SIG-M5 (cell line): ENCODE measurements at places on chromosomes 6 and 20.

DNA sequence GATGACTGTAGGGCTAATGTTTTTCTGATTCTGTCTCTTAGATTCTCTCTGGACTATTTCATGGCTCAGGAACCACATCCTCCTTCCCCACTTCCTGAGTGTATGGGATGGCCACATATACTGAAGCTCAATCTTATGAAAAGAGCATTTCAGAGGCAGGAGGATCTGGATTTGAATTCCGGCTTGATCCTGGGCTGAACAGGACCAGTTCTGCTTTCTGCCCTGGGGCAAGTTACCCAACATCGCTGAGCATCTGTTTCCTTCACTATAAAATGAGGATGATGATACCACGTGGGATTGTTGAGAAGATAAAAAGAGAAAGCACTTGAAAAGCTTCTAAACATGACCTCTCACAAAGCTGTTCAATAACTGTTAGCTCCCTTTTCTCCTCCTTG is 168.4 kb upstream of the TNFAIP3 start:
- no peak for DNase-seq

DNA sequence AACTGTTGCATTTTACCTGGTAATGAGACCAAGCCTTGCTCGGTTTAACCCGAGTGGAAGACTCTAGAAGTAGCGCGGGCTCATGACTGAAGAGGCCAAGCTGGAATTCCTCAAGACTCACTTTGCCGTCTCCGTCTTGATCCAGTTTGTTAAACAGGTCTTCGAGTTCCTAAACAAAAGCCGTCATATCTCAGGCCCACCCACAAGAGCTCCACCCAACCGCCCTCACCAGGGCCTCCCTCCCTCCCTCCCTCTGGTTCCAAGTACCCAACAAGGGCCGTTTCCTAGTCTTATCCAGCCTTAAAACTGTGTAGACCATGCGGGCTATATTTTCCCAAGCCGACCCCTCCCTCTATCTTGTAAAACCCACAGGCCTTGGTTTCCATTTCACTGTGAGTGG is 81.4 kb downstream of the NINL start:
- DNase-seq, result no peak

- no peak for DNase-seq
These were observed 622.4 kb downstream of the BCKDHB start for GRCh38 chr6:80728830-80729229.

DNA sequence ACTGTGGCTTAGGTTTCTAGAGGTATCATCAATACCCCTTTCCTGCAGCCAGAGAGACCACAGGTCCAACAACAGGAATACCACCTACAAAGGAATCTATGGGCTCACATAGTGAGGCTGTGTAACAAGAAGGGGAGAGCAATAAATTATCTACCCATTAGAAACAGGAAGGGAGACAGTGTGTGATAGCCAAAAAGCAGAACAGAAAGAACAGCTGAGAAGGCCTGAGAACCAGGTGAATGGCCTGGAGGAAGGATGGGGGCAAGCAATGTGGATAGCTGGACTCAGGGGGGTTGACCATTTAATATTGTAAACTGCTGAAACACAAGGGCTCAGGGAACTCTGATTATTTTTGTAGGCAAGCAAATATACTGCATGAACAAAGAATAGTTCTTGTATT is 628.2 kb downstream of the COL12A1 start:
- DNase-seq, result no peak

- no peak for DNase-seq
These were observed 61.8 kb downstream of the NFATC2 start for GRCh38 chr20:51480507-51481270.

DNA sequence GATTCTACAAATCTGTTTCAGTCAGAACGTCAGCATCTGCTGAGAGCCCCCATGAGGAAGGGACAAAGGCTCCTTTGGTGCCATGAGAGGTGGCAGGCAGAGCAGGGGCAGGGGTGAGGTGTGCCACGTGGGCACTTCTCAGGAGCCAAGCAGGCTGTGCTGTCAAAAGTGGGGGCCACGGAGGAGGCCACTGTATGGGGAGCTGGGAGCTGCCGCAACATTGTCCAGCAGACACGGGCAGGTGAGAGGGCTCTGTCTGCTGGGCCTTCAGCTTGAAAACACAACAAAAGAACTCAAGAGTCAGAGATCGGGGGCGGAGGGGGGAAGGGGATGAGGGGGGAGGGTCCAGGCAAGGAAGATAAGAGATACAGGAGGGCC is 21.6 kb upstream of the FOXP4 start:
- no peak for DNase-seq

- DNase-seq, result peak; percentile 29
These were observed 15.1 kb downstream of the ACSS1 start for GRCh38 chr20:25042531-25043498.

GRCh38 chr20:39036011-39036410 is 73.9 kb downstream of the DHX35 start:
- DNase-seq, result no peak

DNA sequence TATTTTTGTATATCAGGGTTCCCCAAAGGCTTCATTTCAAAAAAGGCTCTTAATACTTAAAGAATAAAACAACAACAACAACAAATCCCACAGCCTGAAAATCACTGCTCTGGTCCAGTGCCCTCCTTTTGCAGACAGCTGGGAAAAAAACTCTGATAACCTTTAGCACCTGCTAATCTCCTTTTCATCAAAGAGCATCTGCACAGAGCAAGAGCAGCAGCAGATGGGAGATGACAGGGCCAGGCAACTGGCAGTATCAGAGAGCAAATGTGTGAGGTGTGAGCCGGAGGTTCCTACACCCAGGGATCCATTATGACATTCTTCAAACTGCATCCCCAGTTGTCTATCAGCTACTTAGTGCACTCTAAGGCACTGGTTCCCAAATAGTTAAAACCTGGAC is 25.7 kb downstream of the TTI1 start:
- no peak for DNase-seq

DNA sequence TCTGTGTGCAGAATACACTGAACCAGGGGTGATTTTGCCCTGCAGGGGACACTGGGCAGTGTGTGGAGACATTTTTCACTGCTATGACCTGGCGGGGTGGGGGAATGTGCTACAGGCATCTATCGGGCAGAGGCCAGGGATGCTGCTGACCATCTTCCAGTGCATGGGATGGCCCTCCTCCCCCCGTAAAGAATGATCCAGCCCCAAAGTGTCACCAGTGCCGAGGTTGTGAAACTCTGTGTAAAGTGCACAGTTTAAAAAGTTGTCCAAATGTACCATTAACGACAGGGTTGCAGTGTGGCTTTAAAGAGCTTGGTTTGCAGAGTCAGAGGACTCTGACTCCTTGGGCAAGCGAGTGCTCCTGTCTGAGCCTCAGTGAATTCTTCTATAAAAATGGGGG is 72.1 kb downstream of the SULF2 start:
- DNase-seq, result no peak

- DNase-seq, result no peak
These were observed 128.5 kb upstream of the DST start for GRCh38 chr6:56771189-56771588.

- DNase-seq, result no peak
These were observed 266.7 kb upstream of the SULF2 start for GRCh38 chr20:48051794-48052474.

DNA sequence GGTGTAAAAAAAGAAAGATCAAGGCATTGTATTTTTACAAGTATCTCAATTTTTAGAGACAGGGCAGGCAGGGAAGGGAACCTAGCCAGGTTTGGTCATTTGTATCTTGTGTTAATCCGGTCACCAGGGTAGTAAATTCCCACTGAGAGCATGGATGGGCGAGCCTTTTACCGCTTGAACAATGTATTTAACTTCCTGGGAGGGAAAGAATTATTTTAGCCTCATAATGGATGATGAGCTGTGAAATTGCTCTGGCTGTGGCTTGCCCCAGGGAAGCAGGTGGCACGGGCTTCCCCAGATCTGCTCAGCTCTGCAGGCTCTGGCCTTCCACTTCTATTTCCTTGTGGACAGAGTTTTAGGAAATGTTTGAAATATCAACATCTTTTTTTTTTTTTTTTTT is 72.9 kb downstream of the TOX2 start:
- DNase-seq, result no peak

GRCh38 chr20:9974324-9974723 is 60.5 kb upstream of the ANKEF1 start:
- no peak for DNase-seq

GRCh38 chr20:35199740-35200139 is 26.8 kb upstream of the MMP24 start:
- no peak for DNase-seq

- DNase-seq, result no peak
These were observed at the start of gene SLC17A4 for GRCh38 chr6:25754535-25754934. Gene SLC17A4, plus strand, starts transcription at chr6:25754742. Its CDS starts 7,221 bp downstream, at chr6:25761963.

DNA sequence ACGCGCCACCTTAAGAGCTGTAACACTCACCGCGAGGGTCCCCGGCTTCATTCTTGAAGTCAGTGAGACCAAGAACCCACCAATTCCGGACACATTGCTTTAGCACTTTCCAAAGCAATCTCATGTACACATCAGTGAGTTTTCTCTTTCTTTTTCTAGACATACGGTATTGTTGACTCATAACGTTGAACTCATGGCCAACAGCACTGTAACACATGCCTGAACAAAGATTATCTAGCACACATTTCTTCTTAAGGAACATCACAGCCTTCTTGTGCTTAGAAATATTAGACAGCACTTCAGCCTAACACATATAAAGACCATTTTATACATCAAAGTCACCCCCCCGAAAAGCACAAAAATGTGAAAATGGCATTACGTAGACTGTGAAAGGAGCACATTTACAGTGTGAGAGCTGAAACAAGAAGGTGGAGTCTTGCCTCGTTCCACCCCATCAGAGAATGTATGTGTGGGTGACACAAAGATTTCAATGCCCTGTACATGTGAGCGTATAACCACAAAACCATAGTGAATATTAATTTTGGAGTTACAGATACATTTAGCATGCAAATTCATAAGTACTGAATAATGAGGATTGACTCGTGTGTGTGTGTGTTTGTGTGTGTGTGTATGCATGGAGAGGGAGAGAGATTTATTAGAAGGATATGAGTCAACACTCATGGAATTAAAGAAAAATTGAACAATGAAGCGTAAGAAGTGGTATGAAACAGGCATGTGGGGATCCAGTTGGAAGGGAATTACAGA is 134.1 kb downstream of the FAM83B start:
- no peak for DNase-seq

GRCh38 chr6:29723666-29724588 is 693 bp downstream of the HLA-F start:
- no peak for DNase-seq

DNA sequence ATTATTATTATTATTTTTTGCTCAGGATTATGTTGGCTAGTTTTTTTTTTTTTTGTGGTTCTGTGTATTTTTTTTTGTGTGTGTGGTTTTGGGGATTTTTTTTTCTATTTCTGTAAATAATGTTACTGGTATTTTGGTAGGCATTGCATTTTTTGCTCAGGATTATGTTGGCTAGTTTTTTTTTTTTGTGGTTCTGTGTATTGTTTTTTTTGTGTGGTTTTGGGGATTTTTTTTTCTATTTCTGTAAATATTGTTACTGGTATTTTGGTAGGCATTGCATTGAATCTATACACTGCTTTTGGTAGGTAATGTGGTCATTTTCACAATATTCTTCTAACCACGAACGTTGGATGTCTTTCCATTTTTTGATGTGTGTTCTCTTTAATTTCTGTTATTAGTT is 17.4 kb downstream of the PHF3 start:
- DNase-seq, result no peak

DNA sequence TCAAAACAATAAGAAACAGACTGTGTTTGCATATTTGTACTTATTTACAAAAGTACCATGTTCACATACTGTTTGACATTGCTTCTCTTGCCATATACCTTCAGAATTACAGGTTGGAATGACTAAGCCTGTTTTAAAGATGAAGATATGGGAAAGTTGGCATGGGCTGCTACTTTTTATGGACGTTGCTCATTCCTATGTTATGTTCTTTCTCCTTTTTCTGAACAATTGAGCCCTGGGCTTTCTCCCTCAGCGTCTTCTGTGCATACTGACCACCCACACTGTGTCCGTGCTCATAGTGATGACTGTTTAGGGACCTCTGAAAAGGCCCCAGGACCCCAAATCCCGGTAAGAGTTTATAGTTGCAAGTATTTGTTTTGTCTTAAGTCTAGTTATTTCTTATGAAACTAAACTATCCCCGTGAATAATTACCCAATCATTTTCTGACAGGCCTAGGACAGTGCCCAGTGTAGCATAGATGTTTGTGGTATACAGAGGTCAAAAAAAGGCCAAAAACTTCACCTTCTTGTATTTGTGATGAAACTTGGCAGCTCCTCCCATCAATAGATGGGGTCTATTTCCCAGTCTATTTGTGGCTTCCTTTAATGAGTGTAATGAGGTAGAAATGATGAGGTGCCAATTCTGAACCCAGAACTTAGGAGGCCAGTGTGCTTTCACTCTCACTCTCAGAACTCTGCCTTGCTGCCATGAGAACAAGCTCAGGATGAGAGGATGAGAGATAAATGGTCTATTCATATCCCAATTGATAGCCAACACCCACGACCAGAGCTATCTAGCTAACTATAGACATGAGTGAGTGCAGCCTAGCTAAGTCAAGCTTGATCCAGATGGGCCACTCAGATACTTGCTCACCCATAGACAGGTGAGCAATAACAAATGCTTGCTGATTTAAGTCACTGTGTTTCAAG is 40.9 kb downstream of the GSTA4 start:
- no peak for DNase-seq

GRCh38 chr6:160238761-160239751 is 19.6 kb downstream of the SLC22A2 start:
- no peak for DNase-seq

- no peak for DNase-seq
These were observed 33.3 kb upstream of the JAG1 start for GRCh38 chr20:10707068-10707467.

DNA sequence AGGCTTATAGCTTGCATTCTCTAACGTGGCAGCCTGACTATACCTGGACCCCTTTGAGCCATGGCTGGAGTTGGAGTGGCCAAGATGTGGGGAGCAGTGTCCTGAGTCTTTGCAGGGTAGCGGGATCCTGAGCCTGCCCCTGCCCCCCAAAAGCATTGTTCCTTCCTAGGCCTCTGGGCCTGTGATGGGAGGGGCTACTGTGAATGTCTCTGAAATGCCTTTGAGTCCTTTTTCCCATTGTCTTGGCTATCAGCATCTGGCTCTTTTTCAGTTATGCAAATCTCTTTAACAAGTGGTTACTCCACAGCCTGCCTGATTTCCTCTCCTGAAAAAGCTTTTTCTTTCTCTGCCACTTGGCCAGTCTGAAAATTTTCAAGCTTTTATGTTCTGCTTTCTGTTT is 17.0 kb upstream of the PRL start:
- DNase-seq, result no peak

DNA sequence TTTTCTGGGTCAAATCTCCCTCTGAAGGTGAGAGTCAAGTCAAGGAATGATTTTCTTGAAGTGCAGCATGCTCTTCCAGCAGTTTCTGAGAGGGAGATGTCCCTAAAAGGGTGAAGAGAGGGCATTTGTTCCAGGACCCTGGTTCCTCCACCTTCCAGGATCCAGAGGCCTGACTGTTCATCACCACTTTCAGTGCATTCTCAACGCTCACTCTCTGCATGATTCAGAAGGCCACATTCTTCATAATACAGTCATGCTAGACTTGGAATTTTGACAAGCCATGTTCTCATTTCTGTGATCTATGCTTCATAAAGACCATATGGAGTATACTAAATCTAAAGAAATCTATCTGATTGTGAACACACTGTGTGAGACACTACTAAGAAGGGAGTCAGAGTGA is 85.1 kb downstream of the PDE7B start:
- DNase-seq, result no peak
